ENCODE measurements at places on chromosomes 3 and 15.

DNA sequence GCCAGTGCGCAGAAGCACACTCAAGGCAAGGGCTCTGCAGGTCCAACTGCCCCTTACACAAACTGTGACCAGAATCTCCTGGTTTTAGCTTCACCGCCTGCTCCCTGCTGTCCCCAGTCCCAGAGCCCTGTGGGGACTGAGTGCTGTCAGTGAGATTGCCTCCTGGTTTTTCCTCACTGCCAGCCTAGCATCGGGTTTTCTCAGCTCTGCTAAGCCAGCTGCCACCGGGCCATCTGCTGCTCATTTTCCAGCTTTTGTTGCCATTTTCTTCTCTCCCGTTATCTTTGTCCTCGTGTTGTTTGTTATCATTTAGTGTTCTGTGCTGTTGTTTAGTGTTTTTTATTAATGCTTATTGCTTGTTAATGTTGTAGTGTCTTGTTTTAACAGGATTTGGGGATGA, 79.5 kb upstream of the BLM start:
- DNase-seq, result no peak

DNA sequence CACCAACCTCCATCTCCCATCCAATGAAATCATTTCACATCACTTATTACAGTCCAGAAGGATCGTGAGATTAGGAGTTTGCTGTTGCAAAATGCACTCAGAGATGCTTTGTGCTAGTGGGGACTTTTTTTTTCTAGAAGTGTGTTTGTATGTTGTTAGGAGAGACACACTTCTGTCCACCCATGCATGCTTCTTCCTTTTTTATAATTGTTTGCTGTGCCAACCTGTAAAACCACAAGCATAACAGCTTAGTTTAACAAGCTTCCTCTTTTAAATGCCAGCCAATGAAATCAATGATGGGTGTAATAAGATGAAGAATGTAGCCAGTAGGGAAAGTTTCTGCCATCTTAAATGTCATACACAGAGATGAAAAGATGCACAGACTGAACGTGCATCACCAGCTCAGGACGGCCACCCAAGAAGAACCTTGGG, 305.6 kb upstream of the STT3B start:
- DNase-seq, result no peak

- DNase-seq, result no peak
These were observed 12.8 kb downstream of the ALDH1L1 start for GRCh38 chr3:126167566-126167965.

- DNase-seq, result no peak
These were observed 419.0 kb downstream of the CNTN4 start for GRCh38 chr3:2517500-2518172.

- DNase-seq, result no peak
These were observed 720.2 kb downstream of the ROBO1 start for GRCh38 chr3:79047581-79047980.

- DNase-seq, result no peak
These were observed 128.1 kb upstream of the THRB start for GRCh38 chr3:24622696-24623225.
